ENCODE measurements at places on chromosomes 2 and 18.

DNA sequence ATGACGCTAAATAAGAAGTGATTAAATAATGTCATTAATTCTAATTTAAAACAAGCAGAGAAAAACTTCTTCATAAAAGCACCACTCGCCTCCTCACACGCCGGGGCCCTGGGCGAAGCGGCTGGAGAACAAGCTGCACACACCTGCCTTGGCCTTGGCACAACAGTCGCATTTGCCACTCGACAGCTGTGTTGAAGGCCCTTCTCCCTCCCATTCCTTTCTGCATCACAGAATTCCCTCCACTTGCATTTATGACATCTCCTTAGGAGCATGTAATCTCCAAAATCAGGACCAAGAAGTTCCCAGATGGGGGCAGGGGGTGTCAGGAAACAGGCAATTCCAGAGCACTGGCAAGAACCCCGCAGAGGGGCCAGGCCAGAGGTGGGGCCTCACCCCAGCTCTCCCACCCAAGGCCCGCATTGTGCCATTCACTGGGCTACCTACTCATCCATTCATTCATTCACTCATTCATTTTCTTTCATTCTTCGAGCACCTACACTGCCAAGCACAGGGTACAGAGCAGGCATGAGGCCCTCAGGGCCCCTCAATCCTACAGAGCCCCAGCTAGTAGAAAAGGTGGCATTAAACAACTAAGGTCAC is 6.4 kb downstream of the HDAC4 start:
- peak; percentile 74 for DNase-seq

GRCh38 chr2:99488539-99489062 is 1.2 kb downstream of the REV1 start:
- no peak for DNase-seq

- no peak for DNase-seq
These were observed 123.5 kb upstream of the FOSL2 start for GRCh38 chr2:28269019-28269784.

- DNase-seq: no peak
These were observed 53.0 kb downstream of the POLR1A start for GRCh38 chr2:86052676-86053075.

DNA sequence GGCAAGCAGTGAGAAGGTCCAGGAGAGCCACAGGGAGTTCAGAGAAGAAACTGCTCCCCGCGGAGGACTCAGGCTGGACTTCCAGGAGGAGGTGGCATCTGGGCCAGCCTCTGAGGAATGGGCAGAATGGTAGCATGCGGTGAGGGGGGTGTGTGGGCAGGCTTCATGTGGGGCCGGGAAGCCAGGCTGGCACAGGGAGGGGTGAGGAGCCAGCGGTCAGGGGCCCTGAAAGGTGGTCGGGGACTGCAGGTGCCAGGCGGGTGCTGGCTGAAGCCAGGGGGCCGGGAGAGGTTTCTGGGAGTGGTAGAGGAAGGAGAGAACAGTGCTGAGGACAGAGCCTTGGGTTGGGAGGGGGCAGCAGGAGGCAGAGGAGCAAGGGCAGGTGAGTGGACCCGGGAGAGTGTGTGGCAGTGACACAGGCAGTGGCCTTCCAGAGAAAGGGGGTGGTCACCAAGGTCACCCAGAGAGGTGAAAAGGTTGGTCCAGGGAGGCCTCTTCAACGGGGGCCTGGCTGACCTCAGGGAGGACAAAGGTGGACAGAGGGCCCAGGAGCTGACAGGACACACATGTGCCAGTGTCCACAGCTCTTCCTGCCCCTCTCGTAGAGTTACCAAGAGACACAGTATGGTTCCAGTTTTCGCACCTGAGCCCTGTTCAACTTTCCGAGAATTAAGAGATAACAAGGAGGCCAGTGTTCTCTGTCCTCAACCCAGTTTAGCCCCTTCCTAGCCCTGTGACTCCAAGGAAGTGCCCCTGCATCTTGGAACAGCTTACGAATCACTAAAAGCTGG is 101.2 kb upstream of the ASB18 start:
- DNase-seq: no peak

DNA sequence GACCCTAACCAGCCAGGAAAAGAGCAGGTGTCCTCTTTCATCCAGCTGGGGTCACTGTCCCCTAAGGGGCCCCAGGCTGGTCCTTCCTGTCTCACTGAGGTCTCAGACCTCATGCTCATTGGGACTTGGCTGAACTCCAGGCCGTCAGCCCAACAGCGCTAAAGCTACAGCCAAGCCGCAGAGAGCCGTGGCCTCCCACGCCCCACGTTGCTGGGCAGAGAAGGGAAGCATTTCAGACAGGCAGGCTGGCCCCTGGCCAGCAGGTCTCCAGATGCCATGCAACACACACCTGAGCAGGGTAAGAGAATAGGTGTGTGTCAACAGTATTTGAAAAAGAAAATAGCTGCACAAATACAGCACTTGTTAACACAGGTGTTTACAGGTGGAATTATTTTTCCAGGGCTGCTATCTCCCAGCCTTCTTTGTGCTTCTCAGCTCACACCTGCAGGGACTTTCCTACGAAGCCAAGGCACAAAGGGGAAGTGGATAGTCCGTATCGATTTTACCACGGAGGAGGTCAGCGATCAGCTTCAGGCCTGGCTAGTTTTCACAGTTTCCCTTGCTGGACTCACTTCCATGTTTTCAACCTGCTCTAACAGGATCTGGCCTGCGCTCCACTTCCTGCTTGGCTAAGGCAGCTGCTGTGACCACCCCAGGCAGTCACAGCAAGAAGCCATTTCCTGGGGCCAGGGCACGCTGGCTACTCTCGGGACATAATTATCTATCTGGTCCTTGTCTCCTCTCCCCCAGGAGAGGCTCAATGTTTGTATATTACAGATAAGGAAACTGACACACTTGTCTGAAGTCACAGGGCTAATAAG is 156.1 kb upstream of the ID2 start:
- DNase-seq: peak; percentile 67
